ENCODE measurements at places on chromosomes 12 and 14. TPM values are rescaled to one million over a fixed set of nuclear protein-coding genes. Genes with fewer than 3 reads are reported as not detected.

Gene TTC6
- total RNA-seq: under 0.01 TPM

Gene COX8C
- total RNA-seq: not detected

Gene DIO2
- total RNA-seq: 24.2 TPM

Gene SLC6A15
- 1.4 TPM for total RNA-seq

Gene WASHC3
- 87.1 TPM for total RNA-seq

Gene SIX6
- not detected for total RNA-seq

Gene ETFBKMT
- total RNA-seq: 2.5 TPM

Gene CLEC7A
- not detected for total RNA-seq

Gene GDF3
- not detected for total RNA-seq

Gene PLBD1
- not detected for total RNA-seq

Gene CYP46A1
- total RNA-seq: under 0.01 TPM

Gene NDRG2
- total RNA-seq: 0.36 TPM

Gene NPFF
- total RNA-seq: not detected

Gene PTPRQ
- total RNA-seq: 2.8 TPM

Gene PMCH
- total RNA-seq: not detected

Gene DDX11
- total RNA-seq: 10.8 TPM

Gene PARP11
- 1.7 TPM for total RNA-seq

Gene TGM1
- total RNA-seq: 0.56 TPM

Gene ARMH4
- 4.4 TPM for total RNA-seq

Gene RPL10L
- total RNA-seq: not detected

Gene ISM2
- under 0.01 TPM for total RNA-seq

Gene CSAD
- total RNA-seq: 5.4 TPM

Gene SMIM41
- total RNA-seq: not detected

Gene PTCSC3
- total RNA-seq: not detected

Gene FLVCR2
- 1.4 TPM for total RNA-seq

All from IMR-90 (cell line).